Lung microvascular endothelial cell (primary cell): ENCODE measurements at places on chromosomes 4 and X.
A peak's percentile ranks its signal among the peaks of the same experiment; 100 is the strongest.

DNA sequence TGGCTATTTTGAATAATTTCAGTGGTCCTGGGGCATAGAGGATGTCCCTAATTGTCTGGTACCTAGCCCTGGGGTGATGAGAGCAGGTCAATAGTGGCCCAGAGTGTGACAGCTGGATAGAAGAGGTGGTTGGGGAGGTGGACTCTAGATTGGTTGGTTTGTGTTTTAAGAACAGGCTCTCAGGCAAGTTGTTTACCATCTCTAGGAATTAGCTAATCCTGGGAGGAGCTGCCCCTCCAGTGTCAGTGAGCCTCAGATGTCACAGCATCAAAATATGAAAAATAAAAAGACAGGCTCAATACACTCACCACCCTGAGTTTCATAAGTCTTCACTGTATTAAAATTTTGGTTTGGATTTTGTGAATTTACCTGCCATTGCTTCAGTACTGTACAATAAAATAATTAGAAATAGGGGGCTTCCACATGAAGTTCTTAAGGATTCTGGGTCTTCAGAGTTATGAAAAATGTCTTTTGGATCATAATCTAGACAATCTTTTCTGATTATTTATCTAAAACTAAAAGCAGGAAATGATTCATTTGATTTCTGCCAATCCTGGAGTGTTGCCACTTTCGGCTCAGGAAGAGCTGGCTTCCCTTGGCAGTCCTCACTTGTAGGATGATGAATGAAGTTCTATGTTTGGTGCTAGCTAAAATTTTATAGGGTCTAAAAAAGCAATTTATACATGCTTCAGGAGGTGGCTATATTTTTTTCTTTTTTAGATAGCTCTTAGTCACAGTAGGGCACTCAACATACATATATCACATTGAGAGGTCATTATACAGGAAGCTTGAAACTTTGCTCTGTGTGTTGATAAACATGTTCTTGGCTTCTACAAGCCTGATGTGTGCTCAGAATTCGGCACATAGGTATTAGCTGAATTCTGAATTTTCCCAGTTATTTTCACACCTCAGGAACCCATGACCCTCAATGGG is 395.1 kb downstream of the RAB28 start:
- DNase-seq: peak; percentile 50

DNA sequence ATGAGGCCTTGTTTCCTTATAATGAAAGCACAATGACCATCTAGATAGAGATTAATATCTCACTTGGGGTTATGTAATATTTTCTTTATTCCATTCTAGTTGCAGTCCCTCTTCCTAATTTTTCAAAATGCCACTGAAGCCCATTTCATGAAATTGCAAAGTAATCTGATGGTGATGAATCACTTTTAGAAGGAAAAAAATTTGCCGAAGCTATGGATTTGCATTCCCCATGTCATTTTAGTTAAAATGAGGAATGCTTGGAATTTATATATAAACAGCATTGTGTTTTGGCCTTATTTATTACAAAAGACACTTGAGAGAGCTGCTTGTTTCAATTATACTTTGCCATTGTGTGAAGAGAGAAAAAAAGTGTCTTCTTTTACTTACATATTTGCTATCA is 241.7 kb upstream of the TEX13A start:
- no peak for DNase-seq

GRCh38 chr4:53479736-53480525 is 102.5 kb downstream of the FIP1L1 start:
- no peak for DNase-seq

DNA sequence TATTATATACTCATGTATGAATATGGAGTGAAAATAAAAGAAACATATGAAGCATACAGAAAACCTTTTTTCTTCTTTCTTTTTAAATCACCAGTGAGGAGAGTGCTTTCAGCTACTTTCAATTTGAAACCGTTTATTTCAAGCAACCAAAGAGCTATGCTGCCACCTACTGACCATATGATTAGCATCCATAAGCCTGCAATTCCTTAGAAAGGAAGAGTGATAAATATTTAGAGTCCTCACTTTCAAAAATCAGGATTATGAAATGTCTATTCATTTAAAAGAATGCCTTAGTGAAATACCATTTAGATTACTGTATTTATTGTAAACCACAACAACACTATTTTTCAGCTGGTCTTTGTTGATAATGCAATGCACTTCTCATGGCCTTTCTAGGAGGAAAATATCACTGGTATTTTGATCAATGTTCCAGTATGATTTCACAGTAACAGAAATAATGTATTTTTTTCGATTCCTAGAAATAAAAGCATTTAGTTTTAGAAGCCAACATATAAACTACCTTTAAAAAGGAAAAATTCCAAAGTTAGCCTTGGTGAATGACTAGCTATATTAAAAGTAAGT is 667.6 kb downstream of the PCDH18 start:
- peak; percentile 61 for DNase-seq

- no peak for DNase-seq
These were observed 1088.8 kb downstream of the ADGRL3 start for GRCh38 chr4:62288808-62289541.

- no peak for DNase-seq
These were observed 35.5 kb upstream of the CASK start for GRCh38 chrX:41958861-41959260.

- peak; percentile 38 for DNase-seq
These were observed 226.4 kb downstream of the MAGEB5 start for GRCh38 chrX:26442340-26442739.

DNA sequence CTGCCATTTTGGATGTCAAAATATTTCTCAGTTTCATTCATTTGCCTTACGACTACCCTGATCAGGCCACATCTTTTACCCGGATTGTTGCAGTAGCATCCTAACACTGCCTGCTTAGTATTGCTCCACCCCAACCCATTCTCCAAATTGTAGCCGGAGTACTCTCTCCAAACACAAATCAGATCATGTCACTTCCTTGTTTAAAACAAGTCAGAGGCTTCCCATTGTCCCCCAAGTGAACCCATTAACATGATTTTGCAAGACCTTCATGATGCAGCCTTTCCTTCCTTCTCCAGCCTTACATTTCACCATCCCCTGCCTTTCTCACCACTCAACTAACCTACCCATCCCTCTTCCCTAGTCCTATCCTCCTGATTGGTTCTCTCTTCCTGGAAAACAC is 53.1 kb downstream of the FANCB start:
- DNase-seq: no peak

DNA sequence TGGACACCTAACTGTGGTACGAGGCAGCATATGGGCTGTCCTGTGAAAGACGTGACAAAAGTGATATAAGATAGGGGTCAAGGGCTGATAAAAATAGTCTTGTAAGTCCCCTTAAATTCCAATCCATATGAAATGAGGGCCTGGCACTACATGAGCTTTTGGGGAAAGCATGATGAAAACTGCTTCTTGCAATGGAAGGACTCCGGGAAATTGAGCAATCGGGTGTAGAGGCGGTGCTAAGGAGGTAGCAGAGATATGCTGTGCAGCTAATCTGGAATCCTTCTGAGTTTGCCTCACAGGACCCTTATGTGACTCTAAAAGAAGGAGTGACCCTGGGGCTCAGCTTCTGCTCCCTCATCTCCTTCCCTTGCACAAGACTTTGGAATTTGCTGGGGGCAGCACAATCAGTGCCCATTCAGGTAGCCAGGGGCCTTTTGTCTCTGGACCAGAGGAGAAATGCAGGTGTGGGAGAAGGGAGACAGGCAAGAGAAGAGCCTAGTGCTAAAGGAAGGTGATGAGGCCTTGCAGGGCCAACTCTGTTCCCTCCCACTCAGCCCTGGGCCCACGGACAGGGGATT is 12.8 kb downstream of the CLDN2 start:
- DNase-seq: no peak

- no peak for DNase-seq
These were observed 36.7 kb downstream of the PSAPL1 start for GRCh38 chr4:7398104-7398423.

DNA sequence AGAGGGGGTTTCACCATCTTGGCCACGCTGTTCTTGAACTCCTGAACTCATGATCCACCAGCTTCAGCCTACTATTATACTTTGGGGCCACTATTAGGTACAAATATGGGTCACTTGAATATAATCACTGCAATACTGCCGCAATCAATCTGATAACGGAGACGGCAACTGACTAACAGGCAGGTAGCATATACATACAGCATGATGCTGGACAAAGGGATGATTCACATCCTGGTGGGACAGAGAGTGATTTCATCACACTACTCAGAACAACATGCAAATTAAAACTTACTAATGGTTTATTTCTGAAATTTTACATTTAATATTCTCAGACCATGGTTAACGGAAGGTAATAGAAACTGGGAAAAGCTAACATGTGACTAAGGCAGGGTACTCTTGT is 10.9 kb downstream of the LRBA start:
- DNase-seq: peak; percentile 89

DNA sequence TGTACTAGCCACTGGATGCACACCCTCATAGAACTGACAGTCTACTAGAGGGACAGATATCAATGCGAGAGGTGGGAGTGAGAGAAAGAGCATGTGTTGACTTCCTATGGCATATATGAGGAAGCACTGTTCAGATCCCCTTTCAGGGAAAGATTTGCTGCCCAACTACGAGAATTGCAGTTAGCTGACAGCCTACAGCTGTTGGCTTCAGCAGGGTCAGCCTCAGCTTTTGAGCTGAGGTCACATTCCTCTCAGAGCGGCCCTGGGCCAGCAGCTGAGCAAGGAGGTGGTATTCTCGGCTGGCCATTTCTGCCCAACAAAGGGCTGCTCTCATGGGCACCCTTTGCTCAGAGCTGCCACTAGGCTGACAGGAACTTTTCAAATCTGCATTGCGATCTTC is 580.2 kb downstream of the MID1IP1 start:
- DNase-seq: no peak

GRCh38 chr4:98446499-98447375 is 185.6 kb downstream of the RAP1GDS1 start:
- DNase-seq: peak; percentile 36

GRCh38 chr4:186078981-186079638 is 10.2 kb downstream of the TLR3 start:
- DNase-seq: no peak

DNA sequence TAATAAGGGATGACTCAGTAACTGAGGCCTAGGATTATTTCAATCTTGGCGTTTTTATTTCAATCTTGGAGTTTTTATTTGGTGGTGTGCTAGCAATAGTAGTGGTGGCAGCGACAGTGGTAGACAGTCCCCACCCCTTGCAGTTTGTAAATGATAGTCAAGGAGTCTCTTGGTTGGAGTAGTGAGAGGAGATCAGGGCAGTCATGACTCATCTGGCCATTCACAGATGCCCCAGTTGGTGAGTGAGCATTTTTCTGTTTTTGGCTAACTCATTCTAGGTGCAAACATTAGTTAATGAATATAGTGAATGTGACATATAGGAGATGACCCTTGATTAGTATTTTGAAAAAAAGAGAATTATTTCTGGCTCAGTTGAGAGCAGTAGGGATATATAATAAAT is 93.5 kb upstream of the ADAD1 start:
- DNase-seq: no peak

GRCh38 chr4:42396752-42397634 is at the start of gene SHISA3:
Gene SHISA3 (plus strand): TSS chr4:42397488. CDS start chr4:42398057, 569 bp downstream.
- peak; percentile 18 for DNase-seq

DNA sequence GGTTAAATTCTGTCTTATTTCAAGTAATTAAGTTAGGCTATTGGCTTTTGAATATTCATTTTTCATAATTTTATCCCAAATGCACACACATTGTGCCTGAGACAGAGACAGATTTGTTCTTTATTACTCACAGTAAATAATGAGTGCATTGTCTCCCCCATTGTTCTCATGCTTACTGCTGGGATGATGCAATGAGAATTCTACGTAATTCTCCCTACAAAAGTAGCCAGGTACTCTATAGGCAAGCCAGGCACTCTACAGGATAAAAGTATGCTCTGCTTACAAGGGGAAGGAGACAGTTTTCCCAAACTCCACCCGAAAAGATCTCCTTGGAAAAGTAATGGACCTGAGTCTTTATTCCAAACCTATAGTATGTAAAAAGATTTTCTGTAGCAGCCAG is 1890.7 kb upstream of the PCDH10 start:
- DNase-seq: no peak

DNA sequence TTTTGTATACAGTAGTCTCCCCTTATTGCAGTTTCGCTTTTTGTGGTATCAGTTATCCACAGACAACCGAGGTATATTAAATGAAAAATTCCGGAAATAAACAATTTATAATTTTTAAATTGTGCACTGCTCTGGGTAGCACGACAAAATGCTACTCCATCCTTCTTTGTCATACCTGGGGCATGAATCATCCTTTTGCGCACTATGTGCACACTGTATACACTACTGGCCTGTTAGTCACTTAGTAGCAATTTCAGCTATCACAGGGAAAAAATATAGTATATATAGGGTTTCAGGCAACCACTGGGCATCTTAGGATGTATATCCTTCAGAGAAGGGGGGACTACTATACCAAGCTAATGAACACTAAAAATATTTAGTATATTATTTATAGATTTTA is 198.8 kb upstream of the FAT4 start:
- no peak for DNase-seq

- no peak for DNase-seq
These were observed 51.1 kb downstream of the SPANXN3 start for GRCh38 chrX:143466130-143466529.

DNA sequence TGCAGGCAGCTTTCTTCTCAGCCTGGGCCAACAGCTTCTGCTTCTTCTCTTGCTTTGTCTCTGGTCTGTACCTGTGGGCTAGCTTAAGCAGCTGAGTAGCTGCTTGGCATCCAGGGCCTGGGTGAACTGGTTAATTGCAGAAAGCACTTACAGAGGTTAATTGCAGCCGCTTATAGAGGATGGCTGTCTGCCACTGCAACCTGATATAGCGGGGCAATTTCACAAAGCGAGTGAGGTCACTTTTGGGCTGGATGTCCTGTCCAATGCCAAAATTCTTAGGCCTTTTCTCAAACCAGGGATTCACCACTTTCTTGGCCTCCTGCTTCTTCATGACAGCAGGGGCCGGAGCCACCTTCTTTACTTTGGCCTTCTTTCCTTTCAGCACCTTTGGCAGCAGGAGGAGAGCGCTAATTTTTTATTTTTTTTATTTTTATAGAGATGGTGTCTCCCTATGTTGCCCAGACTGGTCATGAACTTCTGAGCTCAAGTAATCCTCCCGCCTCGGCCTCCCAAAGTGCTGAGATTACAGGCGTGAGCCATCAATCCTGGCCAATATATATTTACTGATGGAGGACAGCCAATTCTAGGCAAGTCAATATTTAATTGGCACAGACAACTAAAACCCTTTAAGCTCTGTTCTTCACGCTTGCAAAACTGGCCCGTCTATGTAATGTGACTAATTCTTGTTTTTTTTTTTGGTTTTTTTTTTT is 61.0 kb downstream of the ENOPH1 start:
- DNase-seq: no peak
